ENCODE measurements at places on chromosomes 2 and 18. TPM values are rescaled to one million over a fixed set of nuclear protein-coding genes. Genes with fewer than 3 reads are reported as not detected.

The STPG4 gene
- total RNA-seq: 0.64 TPM

The FBXO36 gene
- total RNA-seq: 0.82 TPM

The ID2 gene
- total RNA-seq: 134 TPM

The ANKRD30BL gene
- not detected for total RNA-seq

The ACVR1C gene
- total RNA-seq: 2.5 TPM

The FAP gene
- not detected for total RNA-seq

The FBLN7 gene
- 7.9 TPM for total RNA-seq

The LTBP1 gene
- total RNA-seq: 0.27 TPM

The SPR gene
- total RNA-seq: 0.12 TPM

The DOK6 gene
- total RNA-seq: not detected

The SF3B1 gene
- 347 TPM for total RNA-seq

The ZNF519 gene
- total RNA-seq: 14.4 TPM

The ACMSD gene
- not detected for total RNA-seq

The RAB1A gene
- 56.0 TPM for total RNA-seq

The HOXD3 gene
- total RNA-seq: not detected

The FIGN gene
- total RNA-seq: not detected

The IL1F10 gene
- total RNA-seq: not detected

The NYAP2 gene
- total RNA-seq: not detected

The GREB1 gene
- total RNA-seq: 0.10 TPM

The LIPG gene
- total RNA-seq: not detected

The PLEKHH2 gene
- total RNA-seq: 0.20 TPM

The LINC00305 gene
- total RNA-seq: not detected

The SIX3 gene
- total RNA-seq: not detected

The RAB6D gene
- total RNA-seq: not detected

The SP9 gene
- not detected for total RNA-seq

The RNF152 gene
- 0.50 TPM for total RNA-seq

The REG3G gene
- not detected for total RNA-seq
